ENCODE measurements at places on chromosomes 1 and 21.
A peak's percentile ranks its signal among the peaks of the same experiment; 100 is the strongest.

DNA sequence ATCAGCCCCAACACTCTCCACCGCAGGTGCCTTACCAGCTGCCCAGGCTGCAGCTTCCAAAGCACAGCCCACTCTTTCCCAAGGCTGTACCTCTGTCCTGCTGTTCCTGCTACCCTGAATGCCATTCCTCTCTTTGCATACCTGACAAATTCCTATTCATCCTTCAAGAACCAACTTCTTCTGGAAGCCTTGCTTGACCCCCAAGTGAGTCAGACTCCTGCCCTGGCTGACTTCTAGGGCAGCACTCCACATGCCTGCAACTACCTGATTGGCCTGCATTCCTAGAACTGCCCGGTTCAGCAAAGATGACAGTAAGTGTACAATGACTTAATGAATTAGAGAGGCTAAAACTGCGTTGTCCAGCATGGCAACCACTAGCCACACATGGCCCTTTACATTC lies 20.8 kb upstream of the PDZK1IP1 start:
- DNase-seq = no peak

GRCh38 chr1:53328009-53328461 lies at the start of gene LRP8:
LRP8 (minus strand) TSS chr1:53328070; CDS start chr1:53327912, 158 bp downstream.
- peak; percentile 71 for DNase-seq

DNA sequence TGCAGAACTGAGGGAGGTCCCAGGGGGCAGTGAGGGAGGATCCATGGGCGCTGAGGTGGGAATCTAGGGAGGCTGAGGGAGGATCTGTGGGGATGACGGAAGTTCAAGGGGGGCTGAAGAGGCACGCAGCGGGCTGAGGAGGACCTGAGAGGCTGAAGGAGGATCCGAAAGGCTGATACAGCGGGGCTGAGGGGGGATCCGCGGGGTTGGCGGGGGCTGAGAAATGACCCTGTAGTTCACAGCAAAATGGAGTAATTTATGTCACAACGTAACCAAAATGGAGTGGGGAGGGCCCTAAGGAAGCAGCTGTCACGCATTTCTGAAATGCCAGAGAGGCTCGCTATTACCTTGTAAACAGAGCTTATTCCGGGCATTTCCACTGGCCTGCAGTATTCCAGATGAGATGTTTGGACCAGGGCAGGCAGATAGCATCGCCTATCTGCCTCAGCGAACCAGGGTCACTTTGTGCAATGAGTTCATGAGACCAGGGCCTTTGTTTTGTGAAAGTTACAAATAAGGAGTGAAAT lies 926 bp upstream of the MRPL55 start:
- no peak for DNase-seq

DNA sequence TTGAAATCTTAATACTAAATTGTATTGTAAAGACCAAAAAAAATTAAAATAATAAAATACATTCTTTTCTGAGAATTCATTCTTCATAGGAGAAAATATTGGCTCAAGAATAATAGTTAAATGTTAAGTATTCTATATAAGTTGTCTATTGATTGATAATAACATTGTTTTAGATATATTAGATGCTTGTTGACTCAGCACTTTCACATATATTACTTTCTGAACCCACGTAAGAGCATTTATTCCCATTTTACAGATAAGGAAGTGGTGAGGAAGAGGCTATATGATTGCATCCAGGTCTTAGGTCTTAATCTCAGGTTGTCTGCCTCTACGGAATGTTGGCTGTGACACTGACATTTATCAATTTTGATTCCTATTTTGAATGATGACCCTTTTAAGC lies 898.8 kb downstream of the TTLL7 start:
- DNase-seq = no peak

DNA sequence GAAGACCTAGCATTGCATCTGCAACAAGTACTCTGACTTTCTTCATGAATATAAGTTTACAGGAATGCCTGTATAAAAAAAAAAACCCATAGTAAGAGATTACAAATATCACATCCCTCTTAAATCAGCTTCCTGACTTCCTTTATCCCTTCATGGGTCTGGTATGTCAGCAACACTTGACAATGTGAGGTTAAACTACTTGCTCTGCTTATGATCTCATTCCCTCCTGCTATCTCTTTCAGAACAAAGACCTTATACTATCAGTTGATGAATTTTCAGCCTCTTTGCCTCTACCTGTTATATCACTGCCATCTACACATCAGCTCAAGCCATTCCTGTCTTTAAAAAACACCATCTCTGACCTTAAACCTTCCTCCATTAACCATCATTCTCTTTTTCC lies 130.9 kb upstream of the SAMSN1 start:
- DNase-seq = no peak

- DNase-seq = no peak
These were observed 24.6 kb downstream of the IGSF21 start for GRCh38 chr1:18132022-18132710.

GRCh38 chr1:229452956-229453801 lies 19.3 kb upstream of the ACTA1 start:
- DNase-seq = no peak

DNA sequence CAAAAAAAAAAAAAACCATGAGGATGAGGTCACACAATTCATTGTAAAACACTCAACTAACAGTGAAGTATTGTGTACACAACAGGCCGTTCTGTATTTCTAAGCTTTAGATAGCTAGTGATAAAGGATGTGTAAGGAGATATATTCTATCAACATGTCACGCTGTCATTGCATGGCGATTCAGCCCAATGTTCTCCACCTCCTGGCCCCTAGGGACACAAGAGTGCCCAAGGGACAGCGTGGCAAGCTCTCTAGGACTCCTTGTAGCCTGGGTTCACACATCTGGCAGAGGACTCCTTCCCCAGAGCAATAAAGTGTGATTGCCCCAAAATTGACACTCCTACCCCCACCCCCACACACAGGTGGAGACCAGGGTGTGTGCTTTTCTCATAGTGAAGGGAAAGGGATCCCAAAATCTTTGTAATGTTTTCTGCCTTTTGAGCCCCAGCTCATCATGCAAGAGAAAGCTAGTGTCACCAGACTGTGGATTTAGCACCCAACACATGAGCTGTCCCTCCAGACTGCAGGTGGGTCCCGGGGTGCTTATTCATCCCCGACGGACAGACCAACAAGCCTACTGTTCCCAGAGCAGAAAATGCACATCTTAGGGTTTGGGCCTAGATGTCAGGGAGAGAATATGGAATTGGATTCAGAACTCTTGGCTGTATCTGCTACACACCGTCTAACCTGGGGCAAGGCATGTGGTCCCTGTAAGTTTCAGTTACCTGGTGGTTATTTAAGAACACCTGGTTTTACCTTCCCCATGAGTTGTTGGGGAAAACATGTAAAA lies 11.5 kb downstream of the TMPRSS3 start:
- DNase-seq = no peak

DNA sequence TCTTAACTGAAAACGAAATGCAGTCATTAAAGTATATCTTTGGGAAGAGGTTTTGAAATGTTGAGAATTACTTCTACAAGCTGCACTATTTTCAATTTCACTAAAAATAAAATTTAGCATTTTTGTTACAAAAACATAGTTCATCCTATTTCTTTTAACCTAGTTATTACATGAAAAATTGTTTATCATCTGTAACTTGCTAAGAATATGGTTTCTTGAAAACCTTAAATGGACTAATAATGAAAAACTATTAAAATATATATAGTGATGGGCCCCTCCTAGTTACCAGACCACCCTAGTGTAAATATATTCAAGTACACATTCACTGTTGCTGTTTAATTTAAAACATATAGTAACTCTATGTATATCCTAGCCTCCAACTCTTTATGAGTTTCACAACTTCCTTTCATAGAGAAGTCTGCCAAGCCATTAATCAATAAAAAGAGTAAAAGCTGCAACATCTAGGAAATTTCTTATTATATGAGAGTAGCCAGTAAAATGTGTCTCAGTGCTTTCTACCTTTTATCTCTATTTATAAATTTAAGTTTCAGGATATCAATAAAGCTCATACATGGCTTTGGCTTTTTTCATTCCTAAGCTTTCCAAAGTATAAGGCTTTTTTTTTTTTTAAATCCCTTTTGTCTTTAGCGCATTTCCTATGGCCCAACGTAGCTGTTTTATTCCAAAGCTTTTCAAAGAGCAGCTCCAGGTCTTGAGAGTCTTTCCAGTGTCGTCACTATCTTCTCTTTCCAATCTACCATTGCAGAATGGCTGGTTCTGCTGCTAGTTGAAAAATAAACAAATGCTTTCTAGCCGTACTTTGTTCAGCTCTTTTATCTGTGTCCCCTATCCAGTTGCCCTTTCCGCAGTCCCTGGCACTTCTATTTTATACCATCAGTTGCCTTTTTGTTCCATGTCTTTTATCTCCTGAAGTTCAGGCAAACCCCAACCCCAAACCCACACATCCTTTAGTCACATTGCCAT lies 6.5 kb downstream of the IRF2BP2 start:
- DNase-seq = no peak

GRCh38 chr1:112712191-112712590 lies 2.9 kb downstream of the PPM1J start:
- DNase-seq = no peak

DNA sequence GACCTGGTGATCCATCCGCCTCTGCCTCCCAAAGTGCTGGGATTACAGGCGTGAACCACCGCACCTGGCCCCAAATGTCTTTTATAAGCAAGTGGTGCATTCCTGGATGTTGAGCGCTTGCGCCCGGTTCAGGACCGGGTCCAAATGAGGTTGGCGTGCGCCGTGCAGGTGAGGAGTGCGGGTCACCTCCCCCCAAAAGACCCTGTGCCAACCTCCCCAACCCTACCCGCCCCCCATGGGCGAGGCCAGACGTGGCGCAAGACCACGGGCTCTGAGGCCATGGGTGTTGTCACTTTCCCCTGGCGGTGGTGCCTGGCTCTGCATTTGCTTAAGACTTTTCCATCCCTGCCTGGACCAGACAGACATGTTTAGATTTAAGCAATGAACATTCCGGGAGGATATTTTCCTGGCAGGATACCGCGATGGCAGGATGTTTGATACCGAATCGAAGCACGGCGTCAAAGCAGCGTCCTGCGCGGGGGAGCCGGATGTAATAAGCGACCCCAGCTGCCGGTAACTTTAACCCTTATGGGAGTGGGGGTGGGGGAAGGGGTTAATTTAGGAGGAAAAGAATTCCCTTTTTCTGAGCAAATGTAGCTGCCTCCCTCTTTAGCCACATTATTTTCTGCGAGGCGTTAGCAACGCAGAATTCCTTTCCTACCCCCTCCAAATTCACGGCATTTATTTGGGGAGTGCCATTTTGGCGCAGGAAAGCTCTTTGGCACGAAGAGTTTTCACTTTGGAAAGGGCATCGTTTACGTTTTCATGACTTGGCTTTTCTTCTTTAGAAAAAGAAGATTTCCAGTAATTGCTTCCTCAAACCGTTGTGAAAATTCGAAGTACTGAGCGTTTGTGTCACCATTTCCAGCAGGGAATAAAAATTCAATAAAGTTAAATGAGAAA lies 27.8 kb upstream of the RNF187 start:
- peak; percentile 13 for DNase-seq

DNA sequence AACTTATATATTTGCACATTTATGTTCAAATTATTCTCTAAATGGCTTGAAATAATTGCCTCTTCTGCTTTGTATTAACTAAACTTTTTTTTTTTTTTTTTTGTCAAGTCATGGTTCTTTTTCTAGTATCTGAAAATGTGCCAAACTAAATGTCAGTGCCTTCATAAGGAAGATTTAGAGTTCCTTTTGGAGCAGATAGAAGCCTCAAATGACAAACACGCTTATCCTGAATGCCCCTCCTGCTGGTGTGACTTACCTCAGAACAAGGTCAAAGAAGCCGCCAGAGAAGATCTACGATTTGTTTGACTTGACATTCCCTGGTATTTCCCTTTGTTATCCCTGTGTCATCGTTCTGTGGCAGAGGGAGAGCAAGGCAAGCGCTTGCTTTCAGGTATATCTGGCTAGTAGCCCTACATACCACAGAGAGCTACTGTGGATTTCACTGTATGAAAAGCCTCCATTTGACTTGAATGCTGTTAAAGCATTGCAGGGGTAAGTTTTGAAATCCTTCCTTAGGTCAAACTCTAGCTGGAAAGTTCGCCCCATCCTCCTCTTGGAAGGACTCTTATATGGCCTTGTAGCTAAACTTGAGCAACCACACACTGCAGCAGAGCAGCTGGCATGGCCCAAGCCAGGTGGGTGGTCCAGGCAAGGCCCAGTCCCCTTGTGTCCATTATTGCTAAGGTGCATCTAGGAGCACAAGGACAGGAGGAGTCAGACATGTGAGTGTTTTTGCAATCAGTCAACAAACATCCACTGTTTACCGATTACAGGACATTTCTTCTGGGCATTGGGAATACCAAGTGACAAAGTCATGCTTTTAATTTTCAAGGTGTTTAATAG lies 285.4 kb upstream of the USP25 start:
- DNase-seq = no peak

DNA sequence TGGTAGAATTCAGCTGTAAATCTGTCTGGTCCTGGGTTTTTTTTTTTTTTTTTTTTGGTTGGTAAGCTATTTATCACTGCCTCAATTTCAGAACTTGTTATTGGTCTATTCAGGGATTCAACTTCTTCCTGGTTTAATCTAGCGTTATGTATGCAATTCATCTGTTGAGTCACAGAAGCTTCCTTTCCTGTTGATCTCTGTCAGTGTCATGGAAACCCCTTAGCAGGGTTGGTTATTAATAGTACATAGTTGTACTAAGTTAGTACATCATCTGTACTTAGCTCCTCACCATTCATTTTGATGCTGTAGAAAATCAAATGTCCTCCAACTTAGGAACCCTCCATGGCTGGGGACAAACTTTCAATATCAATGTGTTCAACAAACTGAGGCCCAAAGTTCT lies 51.0 kb upstream of the BARHL2 start:
- no peak for DNase-seq

GRCh38 chr21:36478941-36479340 lies 981 bp downstream of the CLDN14 start:
- no peak for DNase-seq

DNA sequence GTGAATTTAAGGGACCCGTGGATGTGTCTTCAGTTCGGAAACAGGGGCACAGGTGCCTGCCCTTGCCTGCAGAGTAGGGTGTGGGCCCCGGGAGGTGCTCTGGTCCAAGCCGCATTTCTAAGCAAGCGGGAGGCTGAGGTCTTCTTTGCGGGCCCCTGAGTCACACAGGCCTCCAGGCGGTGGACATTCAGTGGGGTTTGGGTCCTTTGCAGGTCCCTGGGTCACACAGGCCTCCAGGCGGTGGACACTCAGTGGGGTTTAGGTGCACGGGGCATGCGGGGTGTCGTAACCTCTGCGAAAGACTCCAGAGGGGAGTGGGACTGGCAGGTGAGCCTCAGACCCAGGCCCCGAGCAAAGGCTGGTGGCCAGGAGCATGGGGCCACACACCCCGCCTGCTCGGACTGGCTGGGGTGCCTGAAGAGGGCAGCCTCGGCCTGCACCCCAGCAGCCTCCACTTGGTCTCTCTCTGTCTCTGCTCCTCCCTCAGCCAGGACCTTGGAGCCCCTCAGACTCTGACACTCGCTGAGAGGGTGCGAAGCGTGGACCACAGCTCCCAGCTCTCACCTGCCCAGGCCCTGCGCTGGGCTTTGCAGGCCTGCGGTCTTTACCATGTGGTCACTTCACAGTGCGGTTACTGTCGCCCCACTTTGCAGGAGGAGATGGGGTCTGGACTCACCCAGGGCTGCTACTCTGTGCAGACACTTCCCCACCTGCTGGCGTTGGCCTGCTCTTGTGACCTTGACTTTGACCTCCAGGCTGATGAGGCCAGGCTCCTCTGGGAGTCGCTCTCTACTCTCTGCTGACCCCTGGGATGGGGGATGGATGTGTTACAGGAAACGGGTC lies 6.0 kb upstream of the AGPAT3 start:
- DNase-seq = no peak

Data from amygdala (tissue), 56 donors.